ENCODE measurements at places on chromosomes 5 and 9.

GRCh38 chr5:76742583-76742982 lies 26.7 kb downstream of the F2R start:
- DNase-seq, result no peak

DNA sequence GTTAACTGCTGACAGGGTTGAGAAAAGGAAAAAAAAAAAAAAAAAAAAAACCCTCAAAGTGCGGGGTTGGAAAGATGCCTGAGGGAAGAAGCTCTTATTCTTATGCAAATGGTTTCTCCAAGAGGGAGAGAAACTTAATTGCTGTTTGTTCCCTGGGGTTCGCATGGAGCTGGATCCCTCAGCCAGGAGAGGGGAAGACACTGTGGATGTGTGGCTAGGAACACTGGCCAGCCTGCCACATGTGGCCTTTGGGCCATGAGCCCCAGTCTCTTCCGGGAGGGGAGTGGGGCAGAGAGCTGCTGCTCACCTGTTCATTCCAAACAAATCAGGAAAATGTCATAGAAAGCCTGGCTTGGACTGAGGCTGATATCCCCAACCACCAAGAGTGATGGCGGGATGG lies 9.4 kb upstream of the SCGB3A2 start:
- DNase-seq, result no peak

GRCh38 chr9:133935328-133936005 lies 56.7 kb downstream of the VAV2 start:
- no peak for DNase-seq

DNA sequence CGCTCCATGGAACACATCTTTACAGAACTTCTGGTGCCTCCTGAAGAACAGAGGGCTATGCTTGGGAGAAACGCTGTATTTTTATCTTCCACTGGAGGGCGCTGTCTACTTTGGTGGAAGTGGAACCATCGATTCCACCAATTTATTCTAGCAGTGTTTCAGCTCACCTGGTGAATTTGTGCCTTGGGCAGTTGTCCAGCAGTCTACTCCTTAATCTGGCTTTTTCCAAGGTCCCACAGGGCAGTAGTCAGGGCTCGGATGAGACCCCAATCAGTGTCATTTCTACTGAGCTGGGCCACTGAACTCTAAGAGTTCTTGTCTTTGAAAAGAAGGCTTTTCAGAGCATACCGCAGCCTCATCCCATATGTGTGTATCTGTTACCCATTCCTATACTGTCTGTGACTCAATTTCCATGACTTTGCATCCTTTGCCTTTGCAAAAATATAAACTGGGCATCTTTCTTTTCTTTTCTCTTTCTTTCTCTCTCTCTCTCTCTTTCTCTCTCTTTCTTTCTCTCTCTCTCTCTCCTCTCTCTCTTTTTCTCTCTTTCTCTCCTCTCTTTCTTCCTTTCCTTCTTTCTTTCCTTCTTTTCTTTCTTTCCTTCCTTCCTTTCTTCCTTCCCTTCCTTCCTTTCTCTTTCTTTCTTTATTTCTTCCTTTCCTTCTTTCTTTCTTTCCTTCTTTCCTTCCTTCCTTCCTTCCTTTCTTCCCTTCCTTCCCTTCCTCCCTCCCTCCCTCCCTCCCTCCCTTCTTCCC lies 138.4 kb upstream of the ZNF618 start:
- no peak for DNase-seq

- no peak for DNase-seq
These were observed 47.9 kb upstream of the PPP2CA start for GRCh38 chr5:134273642-134274395.

GRCh38 chr5:57368010-57368409 lies 114.6 kb downstream of the ACTBL2 start:
- DNase-seq, result no peak

- DNase-seq, result no peak
These were observed 293.6 kb downstream of the NSG2 start for GRCh38 chr5:174339130-174339529.

DNA sequence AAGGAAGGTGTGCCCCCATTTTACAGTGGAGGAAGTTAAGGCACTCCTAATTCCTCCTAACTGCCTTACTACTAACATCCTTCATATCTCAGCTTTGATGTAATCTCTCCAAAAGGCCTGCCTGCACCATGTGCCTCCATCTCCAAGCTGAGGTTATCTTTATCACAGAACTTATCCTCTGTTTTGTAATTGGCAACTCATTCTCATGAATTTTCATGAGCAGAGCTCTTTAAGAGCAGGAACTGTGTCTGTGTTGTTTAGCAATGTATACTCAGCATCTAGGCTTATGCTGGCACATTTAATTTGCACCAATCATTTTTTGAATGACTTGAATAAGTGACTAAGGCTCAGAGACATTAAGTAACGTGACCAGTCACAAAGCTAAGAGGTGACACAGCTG lies 147.9 kb upstream of the VLDLR start:
- no peak for DNase-seq

- no peak for DNase-seq
These were observed 31.6 kb upstream of the DTWD2 start for GRCh38 chr5:119019949-119020348.

GRCh38 chr5:51381761-51382474 lies 1.3 kb upstream of the ISL1 start:
- DNase-seq, result no peak

GRCh38 chr5:171963416-171963815 lies 43.0 kb downstream of the FBXW11 start:
- no peak for DNase-seq

DNA sequence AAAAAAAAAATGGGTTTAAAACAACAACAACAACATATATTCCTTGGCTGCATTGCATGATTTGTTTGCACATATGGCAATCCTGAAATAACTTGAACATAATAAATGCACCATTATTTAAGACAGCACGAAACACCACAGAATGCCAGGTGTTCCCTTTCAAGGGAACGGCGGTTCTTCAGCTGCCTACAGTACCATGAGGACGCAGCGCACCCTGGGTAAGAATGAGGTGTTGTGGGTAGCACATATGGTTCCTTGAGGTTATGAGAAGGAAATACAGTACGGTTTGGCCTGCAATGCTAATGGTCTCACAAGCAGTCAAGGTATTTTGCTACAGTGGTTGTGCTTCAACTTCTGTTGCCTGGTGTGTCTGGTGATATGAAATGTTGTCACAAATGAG lies 174.8 kb downstream of the SLC12A2 start:
- DNase-seq, result no peak

GRCh38 chr5:56759521-56760216 lies 55.7 kb upstream of the MAP3K1 start:
- DNase-seq, result no peak

DNA sequence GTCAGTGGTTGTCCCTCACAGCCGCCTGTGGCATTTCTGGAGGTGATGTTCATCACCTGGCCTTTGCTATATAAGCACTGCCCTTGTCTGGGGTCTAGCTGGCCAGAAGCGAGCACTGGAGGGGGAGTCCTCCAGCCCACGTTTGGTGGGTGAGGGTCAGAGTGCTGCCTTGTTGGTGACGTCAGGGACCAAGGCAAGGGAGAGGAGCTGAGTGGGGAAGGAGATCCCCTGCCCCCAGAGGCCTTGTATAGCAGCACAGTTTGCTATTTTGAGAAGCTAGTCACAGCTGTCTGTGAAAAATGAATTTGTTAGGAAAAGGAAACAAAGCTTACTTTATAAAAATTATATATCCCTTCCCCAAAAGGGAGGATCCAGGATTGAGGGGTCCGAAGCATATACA lies 49.8 kb downstream of the SYK start:
- no peak for DNase-seq

DNA sequence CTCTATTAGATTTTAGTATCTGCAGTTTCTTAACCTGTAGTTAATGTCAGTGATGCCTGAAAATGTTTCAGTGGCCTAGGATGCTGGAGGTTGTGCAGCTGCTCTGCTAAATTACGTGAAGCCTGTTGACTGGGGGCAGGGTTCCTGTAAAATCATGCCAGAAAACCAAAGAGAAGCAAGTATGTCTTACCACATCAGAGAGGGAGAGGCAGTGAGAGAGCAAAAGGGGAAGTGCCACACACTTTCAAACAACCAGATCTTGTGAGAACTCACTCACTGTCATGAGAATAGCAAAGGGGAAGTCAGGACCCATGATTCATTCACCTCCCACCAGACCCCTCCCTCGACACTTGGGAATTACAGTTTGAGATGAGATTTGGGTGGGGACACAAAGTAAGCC lies 83.9 kb upstream of the CYLC2 start:
- DNase-seq, result no peak

GRCh38 chr9:650362-650761 lies 191.1 kb upstream of the DMRT1 start:
- no peak for DNase-seq

DNA sequence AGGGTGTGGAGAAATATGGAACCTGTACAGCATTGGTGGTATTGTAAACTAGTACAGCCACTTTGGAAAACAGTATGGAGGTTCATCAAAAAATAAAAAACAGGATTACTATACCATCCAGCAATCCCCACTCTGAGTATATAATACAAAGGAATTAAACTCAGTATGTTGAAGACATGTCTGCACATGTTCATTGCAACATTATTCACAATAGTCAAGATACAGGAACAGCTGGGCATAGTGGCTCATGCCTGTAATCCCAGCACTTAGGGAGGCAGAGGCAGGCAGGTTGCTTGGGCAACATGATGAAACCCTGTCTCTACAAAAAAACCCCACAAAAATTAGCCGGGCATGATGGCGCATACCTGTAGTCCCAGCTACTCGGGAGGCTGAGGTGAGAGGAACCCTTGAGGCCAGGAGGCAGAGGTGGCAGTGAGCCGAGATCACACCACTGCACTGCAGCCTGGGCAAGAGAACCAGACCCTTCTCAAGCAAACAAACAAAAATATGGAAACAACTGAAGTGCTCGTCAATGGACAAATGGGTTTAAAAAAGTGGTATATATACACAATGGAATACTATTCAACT lies 63.6 kb downstream of the TMEM174 start:
- no peak for DNase-seq

DNA sequence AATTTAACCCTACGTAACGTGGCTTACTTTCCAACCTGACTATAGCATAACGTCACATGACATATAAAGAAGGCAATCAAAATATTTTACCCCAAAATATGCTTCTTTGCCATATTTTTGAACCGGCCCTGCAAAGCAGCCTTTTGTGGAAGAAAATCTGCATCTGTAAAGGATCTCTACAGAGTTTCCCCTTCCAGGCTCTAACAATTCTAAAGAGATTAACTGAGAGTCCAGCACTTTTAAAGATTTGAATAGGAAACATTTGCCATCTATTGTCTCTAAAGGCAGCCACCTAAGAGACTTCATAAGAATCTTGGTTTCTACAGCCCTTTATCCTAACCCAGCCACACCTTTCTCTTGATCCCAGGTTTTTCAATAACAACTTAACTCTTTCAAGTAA lies 22.7 kb downstream of the AP3B1 start:
- no peak for DNase-seq

- DNase-seq, result no peak
These were observed 50.9 kb downstream of the GPR107 start for GRCh38 chr9:130104491-130105193.

GRCh38 chr9:121328876-121329681 lies 41.0 kb downstream of the STOM start:
- DNase-seq, result no peak
